HepG2 (cell line): ENCODE measurements at places on chromosomes 11 and 22.

DNA sequence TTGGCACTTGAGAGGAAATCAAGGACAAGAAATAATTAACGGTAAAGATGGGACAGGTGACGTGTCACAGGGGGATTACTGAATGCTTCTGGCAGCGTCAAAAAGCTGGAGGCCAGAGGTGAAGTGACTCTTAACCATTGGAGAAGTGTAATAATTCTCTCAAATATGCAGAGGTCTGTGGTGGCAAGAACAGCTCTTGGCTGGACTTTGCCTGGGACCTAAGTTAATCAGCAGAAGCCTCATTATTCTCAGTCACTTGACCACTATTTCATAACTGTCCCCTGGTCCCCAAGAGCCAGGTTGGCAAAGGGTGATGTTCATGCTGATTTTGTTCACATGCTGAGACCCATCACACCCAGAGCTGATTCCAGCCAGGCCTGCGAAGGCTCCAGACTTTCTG, 72.9 kb downstream of the TIMP3 start:
- DNase-seq: no peak

DNA sequence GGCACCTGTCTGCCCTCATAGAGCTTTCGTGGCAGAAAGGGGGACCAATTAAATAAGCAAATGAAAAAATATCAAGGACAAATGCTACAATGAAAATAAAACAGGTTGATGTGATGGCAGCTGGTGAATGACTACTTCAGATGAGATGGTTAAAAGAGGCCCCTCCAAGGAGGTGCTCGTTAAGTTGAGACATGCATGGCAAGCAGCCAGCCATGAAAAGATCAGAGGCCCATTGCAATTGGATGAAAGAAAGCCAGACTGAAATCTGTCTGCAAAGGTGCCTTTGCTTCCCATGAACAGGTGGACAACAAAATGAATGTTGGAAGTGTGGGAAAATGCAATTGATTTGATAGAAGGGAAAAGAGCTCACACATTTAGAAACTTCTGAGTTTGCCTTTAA, 848 bp upstream of the TRPC6 start:
- DNase-seq: no peak

GRCh38 chr22:33757041-33757801, 163.1 kb downstream of the LARGE1 start:
- DNase-seq: no peak

- DNase-seq: no peak
Observed at GRCh38 chr11:78269806-78270205, 81.1 kb downstream of the USP35 start.

- DNase-seq: no peak
Observed at GRCh38 chr22:22887621-22888503, at the start of gene IGLL5. TSS of gene IGLL5 (plus strand) at chr22:22887816. CDS start at chr22:22888054, 238 bp downstream.

GRCh38 chr11:115501893-115502589, 2.2 kb downstream of the CADM1 start:
- DNase-seq: peak; percentile 37

DNA sequence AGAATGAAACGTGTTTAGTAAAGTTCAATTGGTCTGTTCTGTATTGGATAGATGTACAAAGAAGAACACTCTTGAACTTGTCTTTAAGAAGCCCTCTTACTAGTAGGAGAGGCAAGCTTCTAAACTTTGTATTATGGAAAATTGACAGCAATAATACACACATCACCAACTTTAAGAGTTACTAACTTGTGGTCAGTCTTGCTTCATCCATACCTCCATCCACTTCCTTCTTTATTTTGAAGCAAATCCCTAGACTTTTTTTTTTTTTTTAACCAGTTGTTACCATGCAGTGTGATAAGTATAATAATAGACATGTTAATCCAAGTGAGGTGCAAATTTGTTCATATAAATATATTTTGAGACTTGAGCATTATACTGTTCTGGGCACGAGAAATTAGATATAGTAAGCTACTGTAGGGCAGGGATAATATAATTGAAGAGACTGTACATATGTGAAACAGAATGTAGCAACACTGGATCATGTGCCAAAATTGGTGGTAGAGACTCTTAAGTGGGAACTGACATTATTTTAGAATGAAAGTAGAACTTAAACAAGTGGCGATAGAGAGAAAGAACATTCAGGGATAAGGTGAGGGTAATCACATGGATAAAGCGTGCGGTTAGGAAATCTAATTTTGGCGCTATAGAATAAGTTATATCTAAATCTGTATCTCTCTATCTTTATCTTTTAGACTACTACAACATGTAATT, 6.5 kb downstream of the FAR1 start:
- DNase-seq: no peak

- DNase-seq: no peak
Observed at GRCh38 chr11:114302663-114303062, 6.5 kb downstream of the NNMT start.

DNA sequence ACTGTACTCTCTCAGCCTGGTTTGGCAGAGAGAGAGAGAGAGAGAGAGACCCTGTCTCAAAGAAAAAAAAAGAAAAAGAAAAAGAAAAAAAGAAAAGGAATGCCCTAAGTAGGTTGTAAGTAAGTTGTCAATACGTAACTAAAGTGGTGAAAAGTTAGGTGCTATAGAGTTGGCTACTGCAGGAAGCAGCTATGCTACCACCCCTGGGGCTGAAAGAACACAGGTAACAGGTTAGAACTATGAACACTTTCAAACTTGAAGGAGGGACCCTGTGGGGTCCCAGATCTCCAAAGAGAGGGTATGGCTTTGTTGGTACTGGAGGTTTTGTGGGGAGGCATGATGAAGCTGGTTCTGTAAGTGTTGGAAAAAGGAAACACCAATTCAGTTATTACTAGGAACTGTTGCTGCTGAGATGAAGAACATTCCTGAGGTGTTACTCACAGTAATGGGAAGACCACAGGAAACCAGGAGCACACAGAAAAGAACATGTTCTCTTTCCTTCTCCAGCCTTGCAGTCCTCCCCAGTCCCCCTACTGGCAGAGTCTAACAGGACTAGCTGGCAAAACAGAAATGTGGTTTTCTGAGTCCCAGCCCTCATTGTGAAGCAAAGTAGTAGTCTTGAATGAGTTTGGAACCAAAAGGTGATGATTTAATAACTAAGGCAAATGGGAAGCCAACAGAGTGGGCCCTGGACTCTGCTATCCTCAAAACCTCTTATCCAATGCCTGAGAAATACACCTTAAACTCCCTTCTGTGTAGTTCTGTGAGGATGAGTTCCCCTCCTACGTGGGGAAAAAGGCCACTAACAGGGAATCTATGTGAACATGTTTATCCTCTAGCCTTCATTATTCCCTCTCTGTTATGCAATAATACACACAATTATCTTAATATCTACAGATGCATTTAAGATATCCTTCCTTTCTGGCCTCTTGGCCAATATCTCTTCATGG, 427.0 kb upstream of the DDI1 start:
- DNase-seq: no peak

DNA sequence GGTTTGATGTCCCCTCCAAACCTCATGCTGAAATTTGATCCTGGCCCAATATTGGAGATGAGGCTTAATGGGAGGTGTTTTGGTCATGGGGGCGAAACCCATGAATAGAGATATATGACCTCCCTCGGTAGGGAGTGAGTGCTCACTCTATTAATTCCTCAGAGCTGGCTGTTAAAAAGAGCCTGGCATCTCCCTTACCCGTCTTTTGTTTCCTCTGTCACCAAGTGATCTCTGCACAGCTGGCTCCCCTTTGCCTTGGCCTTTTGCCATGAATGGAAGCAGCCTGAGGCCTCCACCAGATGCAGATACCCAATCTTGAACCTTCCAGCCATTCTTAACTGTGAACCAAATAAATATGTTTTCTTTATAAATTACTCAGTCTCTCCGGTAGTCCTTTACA, 4.5 kb upstream of the CCDC81 start:
- DNase-seq: no peak

GRCh38 chr11:63552921-63553320, 10.3 kb downstream of the PLAAT2 start:
- no peak for DNase-seq

DNA sequence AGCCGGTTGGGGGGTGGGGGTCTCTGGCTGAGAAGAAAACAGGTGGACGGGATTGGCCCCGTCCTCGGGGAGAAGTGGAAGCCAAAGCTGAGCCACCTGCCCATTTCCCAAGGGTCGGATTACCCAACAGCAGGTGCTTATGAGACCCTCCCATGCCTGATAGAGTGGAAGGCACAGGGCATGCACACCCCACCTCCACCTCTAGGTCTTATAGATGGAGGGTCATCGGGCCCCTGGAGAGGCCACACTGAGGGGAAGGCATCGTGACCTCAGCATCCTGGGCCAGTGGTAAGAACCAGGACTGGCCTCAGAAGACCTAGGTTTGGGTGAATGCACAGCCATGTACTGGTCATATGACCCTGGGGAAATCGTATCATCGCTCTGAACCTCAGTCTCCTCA, 85.9 kb downstream of the BUD13 start:
- no peak for DNase-seq

GRCh38 chr11:116357784-116358544, 414.8 kb downstream of the BUD13 start:
- DNase-seq: no peak

- DNase-seq: no peak
Observed at GRCh38 chr11:112467721-112468120, 207.1 kb upstream of the PLET1 start.

GRCh38 chr11:33774736-33775466, 581 bp upstream of the FBXO3 start:
- no peak for DNase-seq

GRCh38 chr11:11072067-11072466, 214.2 kb upstream of the ZBED5 start:
- no peak for DNase-seq

DNA sequence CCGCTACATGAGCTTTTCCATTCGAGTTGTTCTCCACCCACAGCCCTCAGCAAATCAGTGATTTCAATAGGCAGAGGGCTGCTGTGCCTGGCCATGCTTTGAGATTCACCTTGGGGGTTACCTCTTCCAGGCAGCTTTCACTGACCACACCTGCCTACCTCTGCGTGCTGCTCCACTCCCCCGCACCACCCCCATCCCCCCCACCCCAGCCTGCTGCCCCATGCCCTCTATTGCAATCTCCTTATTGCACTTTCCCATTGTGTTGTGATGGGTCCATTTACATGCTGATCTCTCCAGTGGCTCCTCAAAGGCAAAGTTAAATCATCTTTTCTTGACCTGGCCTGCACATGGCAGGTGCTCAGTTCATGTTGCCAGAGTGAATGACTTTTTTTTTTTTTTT, 18.0 kb upstream of the POLA2 start:
- no peak for DNase-seq
